ENCODE measurements at places on chromosomes 5 and 9. TPM values are rescaled to one million over a fixed set of nuclear protein-coding genes. Genes with fewer than 3 reads are reported as not detected.
A peak's percentile ranks its signal among the peaks of the same experiment; 100 is the strongest.

The ECM2 gene
- total RNA-seq = 0.16 TPM

The SCAI gene
- 26.0 TPM for total RNA-seq

The PRR7 gene
- 5.9 TPM for total RNA-seq

GRCh38 chr9:37998881-37999587 is 70.0 kb downstream of the SHB start:
- no peak for DNase-seq

DNA sequence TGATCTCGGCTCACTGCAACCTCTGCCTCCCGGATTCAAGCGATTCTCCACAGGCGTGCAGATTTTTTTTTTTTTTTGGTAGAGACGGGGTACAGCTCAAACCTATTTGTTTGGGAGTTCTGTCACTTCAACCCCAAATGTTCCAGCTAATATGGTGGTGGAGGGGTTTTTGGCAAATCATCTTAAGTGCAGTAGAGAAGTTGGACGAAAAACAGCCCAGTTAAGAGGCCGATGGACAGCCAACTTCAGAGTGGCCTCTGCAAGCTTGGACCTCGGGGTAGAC is 756 bp upstream of the PRR7 start:
- DNase-seq = no peak

DNA sequence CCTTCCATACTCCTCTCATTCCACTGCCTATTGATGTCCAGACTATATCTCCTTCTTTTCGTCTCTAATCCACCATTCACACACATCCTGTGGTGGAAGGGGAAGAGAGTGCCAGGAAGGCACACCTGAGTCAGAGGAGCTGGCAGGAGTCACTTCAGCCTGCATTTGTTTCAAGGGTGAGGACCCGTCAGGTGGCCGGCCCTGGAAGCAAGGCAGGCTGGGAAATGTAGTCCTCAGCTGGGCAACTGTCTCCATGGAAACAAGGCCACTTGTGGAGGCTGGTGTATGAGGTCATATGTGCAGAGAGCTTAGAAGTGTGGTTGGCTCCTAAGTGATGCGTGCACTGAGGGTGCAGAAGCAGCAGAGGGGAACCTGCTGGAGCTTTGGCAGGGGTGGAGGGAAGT is 278.4 kb downstream of the NSG2 start:
- DNase-seq = no peak

DNA sequence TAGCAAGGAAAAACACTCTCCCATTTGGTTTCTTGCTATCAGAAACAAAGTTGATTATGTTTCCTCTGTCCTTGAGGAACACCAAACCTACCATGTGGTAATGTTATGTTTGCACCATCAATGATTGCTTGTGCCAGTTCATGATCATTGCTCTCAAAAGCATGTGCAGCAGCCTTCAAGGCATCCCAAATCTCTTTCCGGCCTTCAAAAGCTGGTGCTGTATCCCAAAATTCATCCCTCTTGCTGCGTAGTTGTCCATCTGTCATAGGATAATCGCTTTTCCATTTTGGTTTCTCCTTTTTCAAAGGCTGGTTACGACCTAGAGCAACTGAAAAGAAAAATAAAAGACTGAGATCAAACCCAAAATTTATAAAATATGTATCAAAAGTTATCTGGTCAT is 40.1 kb downstream of the EFCAB9 start:
- DNase-seq = no peak

- peak; percentile 47 for DNase-seq
Observed at GRCh38 chr5:159262859-159263568, at the start of gene UBLCP1. Gene UBLCP1, plus strand, starts transcription at chr5:159263290. Its CDS starts 5,626 bp downstream, at chr5:159268916.

DNA sequence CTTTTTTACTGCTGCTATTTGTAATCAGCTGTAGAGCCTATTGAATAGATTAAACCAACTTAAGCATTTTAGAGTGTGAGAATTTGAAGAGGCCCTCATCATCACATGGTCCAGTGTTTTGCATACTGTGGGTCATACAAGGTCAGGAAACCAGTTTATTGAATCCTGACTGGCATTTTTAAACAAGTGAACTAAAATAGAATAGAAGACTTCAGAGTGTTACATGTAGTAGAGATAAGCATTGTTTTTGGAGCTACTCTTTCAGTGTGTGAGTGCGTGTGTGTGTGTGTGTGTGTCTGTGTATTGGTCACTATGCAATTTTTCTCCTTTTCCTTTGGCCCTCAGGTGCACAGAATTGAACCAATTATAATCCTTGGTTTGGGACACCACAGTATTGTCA is 114.4 kb downstream of the SLC28A3 start:
- no peak for DNase-seq

GRCh38 chr5:104733063-104733669 is 1170.6 kb upstream of the NUDT12 start:
- no peak for DNase-seq

DNA sequence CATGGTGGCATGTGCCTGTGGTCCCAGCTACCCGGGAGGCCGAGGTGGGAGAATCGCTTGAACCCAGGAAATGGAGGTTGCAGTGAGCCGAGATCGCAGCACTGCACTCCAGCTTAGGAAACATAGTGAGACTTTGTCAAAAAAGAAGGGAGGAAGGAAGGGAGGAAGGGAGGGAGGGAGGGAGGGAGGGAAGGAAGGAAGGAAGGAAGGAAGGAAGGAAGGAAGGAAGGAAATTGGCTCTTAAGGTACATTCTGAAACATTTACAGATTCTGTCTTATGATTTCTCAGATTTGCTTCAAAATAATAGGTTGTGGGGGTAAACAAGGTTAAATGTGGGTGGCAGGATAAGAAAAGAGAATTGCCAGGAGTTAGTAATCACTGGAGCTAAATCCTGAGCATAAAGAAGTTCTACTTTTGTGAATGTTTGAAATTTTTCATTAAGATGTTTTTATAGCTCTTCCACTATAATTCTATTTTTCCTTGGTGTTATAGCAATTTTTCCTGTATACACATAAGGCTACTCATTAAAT is 2.1 kb upstream of the UGT3A2 start:
- no peak for DNase-seq

Measured in mesothelial cell of epicardium (in vitro differentiated cells).